Naive thymus-derived CD4-positive, alpha-beta T cell (primary cell): ENCODE measurements at places on chromosomes 5 and 9.

DNA sequence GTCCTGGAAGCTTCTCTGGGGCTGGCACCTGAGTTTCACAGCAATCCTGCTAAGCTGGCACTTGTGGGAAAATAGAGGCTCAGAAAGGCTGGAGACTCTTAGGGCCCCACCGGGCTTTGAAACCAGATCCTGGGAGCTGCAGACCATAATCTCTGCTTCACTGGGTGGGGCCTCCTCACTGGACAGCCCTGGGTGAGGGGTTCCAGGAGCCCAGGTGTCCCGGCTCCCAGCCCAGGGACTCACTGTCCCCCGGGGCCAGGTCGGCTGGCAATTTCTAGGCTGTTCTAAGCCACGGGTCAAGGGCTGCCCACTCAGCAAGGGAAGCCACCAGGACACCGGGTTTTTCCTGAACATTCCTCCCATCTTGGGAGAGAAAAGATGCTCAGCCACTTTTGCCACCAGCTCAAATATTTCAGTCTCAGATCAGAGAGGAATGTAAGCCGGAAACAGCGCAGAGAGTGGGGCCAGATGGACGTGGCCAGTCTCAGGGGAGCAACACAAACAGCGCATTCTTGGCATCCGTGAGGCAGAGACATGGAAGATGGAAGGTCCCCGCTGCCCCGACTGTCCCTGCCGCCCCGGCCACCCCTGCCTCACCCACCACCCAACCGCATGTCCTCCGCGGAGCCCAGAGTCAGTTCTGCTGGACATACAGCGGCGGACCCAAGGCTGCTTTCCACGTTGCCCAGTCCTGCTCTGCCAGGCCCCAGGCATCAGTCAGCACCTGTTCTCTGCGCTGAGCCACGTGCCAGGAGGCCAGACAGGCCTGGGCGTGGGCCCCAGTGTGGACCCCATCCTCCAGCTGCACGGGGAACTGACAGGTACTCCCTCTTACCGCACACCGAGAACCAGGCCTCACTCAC lies 72.6 kb downstream of the VAV2 start:
- no peak for DNase-seq

DNA sequence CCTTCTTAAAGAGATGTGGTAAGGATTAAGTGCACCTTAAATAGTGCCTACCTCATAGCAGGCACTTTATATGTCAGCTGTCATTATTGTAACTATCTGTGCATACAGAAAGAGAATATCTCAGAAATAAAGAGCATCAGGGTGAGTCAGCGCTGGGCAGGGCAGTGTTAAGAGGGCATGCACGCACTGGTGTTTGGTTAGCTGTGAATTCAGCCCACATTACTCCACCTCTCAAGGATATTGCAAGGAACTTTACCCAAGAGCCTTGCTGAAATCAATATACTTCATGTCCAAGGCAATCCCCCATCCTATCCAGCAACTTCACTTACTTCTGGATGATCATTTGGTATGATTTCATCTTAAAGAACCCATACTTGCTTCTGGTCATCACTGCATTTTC lies 300.9 kb downstream of the NTRK2 start:
- no peak for DNase-seq

GRCh38 chr9:16043756-16044578 lies 491.1 kb downstream of the CCDC171 start:
- no peak for DNase-seq

DNA sequence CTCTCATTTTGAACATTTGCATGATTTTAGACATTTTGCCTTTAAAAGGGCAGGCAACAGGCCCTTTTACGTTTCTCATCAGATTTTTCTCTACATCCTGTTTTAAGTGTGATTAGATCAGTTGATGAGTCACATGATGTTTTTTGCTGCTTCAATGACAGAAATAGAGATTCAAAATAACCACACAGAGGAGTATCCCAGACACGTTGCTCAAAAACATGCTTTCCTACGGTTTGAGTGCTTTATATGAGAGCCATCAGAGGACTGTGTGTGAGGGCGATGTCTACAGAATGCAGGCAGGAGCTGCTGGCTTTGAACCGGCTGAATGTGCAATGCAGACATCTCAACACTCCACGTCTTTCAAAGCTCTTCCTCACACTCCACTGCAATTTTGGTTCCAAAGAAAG lies 42.1 kb downstream of the OTULIN start:
- DNase-seq: peak; percentile 87

GRCh38 chr5:7897014-7897600 lies 28.2 kb downstream of the MTRR start:
- no peak for DNase-seq
